ENCODE measurements at places on chromosomes 4 and X.

GRCh38 chr4:80187677-80188076 lies 9.6 kb upstream of the PRDM8 start:
- no peak for DNase-seq

DNA sequence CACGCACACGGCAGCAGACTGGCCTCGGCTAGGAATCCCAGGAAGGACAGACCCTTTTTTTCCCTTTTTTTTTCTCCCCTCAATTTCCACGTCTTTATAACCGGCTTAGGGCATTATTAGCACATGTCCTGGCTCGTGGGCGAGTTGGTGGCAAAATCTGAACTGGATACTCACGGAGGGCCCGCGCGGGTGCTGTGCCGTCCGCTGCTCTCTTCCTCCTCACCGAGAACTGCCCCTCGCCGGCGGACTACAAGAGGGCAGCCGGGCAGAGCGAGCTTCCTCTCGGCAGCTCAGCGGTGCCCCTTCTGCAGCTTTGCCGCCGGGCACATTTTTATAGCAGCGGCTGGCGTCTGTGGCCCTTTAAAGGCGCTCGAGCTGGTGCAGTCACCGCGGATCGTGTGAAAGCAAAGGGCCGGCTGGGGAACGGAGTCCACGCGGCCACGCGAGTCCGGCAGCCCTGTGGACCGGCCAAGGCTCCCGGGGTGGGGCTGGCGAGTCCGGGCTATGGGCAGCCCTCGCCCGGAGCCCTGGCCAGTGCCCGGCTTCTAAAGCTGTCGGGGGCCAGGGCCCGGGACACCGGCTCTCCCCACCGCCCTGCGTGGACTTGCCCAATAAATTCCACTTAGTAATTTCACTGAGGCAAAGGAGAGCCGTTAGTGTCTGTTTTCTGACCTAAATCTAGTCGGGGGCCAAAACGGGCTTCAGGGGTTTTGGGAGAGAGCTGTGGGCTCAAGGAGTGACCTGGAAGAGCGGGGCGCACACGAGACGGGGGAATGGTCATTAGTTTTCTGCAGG lies 1.3 kb upstream of the CITED1 start:
- peak; percentile 31 for DNase-seq

DNA sequence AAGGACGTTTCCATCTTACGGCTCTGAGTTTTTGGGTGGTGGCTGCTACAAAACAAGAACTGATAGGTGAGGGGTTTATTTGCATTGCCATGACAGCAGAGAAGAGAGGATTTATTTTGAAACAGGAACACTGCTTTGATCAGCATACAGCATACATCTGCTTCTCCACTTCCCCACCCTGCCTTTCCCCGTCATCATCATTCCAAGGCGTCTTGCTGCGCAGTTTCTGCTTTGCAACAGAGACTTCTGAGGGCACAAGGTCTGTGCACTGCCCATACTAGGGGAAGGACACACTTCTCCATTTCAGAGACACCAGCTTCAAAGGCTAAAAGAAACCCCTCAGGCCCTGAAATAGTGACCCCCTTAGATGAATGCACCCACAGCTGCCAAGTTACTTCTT lies 19.1 kb downstream of the STARD8 start:
- DNase-seq: no peak

- peak; percentile 82 for DNase-seq
These were observed 15.8 kb downstream of the ZCCHC12 start for GRCh38 chrX:118839334-118839958.

DNA sequence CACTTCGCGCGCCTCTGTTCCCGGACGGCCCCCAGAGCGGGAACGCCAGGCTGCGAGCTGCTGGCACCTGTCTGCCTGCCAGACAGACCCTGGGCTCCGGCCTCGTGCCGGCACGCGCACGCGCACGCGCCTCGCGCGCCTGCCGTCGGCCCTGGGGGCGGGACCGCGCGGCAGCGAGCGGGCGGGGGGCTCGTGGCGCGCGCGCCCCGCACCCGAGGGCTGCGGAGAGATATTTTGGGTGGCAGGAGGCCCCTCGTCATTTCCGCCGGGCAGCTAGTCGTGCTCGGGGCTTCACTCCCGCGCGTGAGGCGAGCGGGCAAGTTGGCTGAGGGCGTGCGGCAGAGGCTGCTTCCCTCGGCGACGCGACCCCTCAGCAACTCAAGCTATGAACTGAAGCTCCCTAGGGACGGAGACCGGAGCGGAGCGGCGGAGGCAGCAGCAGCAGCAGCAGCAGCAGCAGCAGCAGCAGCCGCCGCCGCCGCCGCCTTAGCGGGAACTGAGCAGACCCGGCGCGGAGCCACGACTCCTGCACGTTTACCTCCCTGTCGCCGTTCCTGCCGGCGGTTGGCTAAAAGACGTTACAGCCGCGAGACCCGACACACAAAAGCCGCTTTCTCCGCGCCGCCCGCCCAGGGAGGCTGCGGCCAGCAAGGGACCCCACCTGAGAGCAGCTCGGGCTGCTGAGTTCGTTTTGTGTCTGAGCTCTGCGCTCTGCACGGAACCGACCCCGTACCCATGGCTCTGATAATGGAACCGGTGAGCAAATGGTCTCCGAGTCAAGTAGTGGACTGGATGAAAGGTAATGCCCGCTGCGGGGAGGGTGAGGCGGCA lies at the start of gene CNKSR2:
TSS of gene CNKSR2 (plus strand) at position 256 of the 831 bp plus-strand sequence. CDS start at position 736, 480 bp downstream.
- peak; percentile 72 for DNase-seq

- DNase-seq: no peak
These were observed 139.1 kb downstream of the COL4A6 start for GRCh38 chrX:108299101-108299591.

DNA sequence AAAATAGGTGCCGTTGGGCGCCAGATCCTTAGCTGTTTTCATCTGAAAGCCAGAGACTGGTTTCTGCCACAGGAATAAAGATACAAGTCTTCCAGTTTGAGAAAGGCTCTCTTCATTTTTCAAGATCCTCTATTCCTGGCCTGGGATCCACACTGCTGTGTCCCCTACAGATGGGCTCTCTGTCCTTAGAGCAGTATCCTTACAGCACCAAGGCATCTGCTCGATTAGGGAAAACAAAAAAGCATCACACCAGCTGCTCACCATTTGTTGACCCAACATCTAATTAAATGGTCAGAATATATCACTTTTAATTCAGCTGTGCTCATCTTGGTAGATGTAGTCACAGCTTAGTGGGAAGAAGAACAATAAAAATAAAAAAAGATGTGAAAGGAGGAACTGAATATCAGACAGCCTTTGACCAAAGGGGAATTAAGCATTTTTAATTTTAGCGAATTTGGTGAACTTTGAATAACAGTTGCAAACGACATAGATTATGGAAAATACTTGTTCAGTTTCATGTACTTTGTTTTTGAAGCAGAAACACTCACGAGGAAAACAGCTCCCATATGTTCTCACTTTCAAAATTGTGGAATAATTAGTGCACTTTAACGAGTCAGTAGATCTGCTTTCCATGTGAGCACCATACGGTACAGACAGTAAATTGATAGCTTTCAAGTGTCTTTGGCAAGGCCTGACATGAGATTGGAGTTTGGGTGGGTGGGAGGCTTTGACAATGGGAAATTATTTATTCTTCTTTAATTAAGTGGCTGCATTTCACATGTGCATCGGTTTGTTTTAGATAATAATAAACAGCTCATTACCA lies 148.4 kb upstream of the CLNK start:
- DNase-seq: no peak

DNA sequence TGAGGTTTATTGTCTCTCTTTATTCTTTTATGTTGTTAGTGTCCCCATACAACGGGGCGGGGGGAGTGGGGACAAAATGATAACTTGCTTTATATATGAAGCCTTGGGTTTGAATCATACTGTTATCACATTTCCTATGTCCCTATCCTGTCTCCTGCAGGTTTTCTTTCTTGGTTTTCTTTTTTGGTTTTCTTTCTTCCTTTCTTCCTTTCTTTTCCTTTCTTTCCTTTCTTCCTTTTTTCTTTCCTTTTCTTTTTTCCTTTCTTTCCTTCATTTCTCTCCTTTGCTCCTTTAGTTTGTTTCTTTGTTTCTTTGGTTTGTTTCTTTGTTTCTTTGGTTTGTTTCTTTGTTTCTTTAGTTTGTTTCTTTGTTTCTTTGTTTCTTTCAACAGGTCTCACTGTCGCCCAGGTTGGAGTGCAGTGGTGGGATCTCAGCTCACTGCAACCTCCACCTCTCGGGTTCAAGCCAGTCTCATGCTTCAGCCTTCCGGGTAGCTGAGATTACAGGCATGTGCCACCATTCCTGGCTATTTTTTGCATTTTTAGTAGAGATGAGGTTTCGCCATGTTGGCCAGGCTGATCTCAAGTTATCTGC lies 4.8 kb downstream of the FMR1 start:
- no peak for DNase-seq

DNA sequence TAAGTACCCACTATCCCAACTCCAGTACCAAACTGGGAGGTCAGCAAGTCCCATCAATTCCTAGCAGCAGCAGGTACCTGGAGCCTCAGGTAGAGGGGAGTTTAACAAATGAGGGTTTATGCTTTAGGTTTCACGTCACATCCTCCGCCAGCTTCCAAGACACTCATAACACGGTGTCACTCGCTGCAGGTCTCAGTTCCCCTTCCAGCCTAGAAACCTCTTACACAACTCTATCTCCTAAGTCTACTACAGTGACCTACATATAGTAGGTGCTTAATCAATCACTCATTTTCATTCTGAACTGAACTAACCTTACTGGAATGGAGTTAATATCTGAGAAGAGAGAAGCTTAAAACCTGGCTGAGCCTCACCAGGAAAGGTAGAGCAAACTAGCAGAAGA lies 96.0 kb downstream of the EFHC2 start:
- no peak for DNase-seq

DNA sequence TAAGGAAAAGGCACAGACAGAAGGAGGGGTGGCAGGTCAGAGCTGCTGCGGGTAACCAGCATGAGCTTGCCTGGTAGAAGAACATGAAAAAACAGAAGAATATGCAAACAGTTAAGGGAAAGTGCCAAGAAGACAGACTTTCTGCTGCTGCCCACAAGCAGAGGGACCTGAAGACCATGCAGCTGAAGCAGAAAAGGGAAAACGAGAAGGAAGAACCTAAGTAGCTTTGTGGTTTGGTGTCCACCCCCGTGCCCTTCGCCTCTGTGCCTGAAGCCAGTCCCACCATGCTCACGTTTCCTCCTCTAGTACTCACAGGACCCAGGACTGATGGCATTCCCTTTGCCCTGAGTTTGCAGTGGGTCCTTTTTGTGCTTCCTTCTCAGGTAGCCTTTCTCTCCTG lies 62.8 kb downstream of the UBA6 start:
- no peak for DNase-seq

GRCh38 chr4:188934320-188934962 lies 795.2 kb downstream of the TRIML1 start:
- DNase-seq: no peak

- DNase-seq: no peak
These were observed 193.0 kb upstream of the IGFBP7 start for GRCh38 chr4:57303012-57303751.

DNA sequence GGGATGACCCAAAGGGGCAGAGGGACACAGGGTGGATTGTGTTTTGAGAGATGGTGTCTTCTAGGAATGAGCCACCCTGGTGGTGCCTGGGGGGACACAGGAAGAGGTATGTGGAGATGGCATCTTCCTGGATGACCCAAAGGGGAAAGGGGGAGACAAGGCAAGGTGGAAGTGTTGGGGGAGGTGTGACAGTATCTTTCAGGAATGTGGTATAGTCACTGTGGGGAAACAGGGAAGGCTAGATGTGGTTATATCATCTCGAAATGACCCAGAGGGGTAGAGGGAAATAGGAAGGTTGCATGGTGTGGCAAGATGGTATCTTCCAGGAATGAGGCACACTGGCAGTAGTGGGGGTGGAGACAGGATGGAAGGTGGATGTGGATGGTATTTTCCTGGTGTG lies 62.9 kb downstream of the MAOA start:
- DNase-seq: no peak

DNA sequence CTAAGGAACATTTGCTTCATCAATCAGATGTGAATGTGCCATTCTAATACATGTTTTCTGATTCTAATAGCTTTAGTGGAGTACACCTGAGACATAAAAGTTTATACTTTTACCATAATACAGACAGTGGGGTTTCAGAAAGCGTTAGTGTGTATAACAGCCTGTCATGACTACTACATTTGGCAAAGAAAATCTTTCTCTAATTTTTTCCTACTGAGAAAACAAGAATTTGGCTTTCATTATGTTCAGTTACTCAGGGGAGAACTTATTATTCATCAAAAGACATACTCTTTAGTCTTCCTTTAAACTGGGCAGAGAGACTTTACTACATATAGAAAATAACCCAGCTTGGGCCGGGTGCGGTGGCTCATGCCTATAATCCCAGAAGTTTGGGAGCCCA lies 104.9 kb downstream of the PCDH18 start:
- no peak for DNase-seq

GRCh38 chr4:57119054-57119651 lies 9.0 kb upstream of the IGFBP7 start:
- no peak for DNase-seq

DNA sequence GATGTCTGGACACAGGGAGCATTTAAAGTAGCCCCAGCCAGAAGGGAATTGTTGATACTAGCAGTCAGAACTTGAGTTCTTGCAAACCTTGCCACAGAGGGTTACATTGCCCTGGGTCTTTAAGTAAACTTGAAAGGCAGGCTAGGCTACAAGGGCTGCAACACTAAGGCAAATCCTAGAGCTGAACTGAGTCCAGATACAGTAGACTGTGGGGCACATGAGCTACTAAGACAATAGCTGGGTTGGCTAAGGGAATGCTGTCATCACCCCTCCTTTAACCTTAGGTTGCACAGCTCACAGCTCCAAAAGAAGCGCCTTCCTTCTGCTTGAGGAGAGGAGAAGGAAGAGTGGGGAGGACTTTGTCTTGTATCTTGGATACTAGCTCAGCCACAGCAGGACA lies 35.6 kb downstream of the SH3BGRL start:
- no peak for DNase-seq

DNA sequence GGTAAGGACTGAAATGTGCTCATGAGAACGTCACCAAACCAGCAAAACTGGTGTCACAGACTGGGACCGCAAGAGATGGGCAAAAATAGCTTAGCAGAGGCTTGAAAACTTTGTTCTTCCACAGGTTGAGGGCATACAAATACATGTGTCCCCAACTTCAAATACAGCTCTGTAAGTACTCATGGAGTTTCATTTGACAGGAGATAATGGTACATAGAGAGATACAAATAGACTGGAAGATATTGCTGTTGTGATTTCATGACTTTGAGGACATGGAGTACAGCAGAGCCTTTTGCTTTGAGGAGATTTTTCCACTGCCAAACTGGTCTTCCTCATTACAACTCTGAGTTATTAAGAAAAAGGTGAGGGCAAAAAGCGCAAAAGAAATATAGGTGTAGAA lies 70.7 kb downstream of the STX18 start:
- no peak for DNase-seq

DNA sequence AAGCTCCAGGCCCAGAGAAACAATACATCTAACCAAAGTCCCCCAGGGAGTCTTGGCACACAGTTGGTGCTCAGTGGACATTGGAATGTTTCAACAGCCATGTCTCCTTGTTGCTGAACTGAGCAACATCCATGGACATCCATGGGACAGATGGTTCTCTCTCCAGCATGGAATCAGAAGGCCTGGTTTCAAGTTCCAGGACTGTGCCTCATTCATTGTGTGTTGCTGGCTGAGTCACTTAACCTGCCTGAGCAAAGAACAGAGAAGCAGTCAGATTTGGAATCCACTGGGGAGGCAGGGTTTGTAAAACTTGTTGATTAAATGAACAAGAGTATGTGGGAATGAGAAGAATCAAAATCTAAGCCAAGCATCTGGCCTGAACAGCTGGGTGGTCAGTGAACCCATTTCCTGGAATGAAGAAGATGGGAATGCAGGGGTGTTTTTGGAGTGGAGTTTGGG lies 147.9 kb downstream of the CHIC2 start:
- DNase-seq: no peak

- no peak for DNase-seq
These were observed 31.9 kb upstream of the TLR2 start for GRCh38 chr4:153652051-153652784.

GRCh38 chrX:39975101-39975925 lies 122.4 kb downstream of the BCOR start:
- no peak for DNase-seq
